ENCODE measurements at places on chromosomes 2 and 18.
A peak's percentile ranks its signal among the peaks of the same experiment; 100 is the strongest.

DNA sequence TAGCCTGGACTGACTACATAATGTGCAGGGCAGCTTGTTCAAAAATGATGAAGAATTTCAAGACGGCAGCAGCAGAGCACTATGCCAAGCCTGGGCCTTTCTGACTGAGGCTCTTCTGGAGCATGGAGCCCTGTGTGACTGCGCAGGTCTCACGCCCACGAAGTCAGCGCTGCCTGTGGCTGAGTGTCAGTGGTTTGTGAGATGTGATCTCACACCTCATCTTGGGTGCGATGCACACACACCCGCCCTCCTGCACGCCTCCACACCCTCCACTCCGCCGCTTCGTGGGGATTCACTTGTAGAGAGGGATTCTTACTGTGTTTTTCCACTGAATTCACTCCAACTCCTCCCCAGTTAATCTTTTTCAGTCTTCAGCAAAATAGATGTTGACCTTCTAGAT, 103.9 kb downstream of the VIT start:
- DNase-seq = no peak

GRCh38 chr18:50397023-50397422, 22.2 kb downstream of the SKA1 start:
- no peak for DNase-seq

- DNase-seq = peak; percentile 25
Measured at GRCh38 chr2:201182650-201183364, at the start of gene CASP10. Gene CASP10, plus strand, starts transcription at chr2:201183141. Its CDS starts 2,637 bp downstream, at chr2:201185778.

DNA sequence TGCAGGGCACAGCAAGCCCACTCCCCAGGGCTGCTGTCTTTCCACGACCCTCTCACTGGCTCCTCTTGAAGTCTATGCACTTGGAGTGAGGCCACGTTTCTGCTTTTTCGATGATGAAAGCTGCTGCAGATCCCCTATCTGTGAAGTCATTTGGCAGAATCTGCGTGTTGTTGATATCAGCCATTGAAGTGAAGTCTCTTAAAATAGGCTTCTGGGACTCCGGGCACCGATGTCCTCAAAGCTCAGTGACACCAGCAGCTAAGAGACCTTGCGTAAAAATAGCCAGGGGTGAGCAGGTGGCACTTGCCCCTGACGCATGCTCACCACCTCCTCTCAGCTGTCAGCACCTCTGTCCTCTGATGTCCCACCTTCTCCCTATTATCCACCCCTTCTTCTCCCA, 89.4 kb upstream of the FHL2 start:
- DNase-seq = no peak

- DNase-seq = peak; percentile 90
Measured at GRCh38 chr18:11947214-11948191, 33.8 kb upstream of the IMPA2 start.

GRCh38 chr2:47031909-47032668, 116.5 kb upstream of the MCFD2 start:
- DNase-seq = no peak

GRCh38 chr2:146527166-146527565, 1317.7 kb upstream of the ACVR2A start:
- DNase-seq = no peak

DNA sequence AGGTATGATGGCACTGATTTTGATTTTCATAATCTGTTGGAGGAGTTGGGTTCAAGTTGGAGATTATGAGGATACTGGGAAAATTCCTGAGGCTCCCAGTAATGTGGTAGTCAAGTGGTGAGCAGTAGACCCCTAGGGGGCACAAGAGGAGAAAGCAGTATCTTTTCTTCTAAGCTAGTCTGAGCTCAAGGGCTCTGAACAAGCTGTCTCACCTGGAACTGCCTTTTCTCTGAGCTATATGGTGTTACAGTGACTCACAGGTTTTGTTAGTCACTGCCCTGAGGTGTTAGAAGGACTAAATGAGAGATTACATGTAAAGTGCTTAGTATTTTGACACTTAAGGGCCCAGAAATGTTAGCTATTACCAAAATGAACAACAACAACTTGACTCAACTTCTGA, 42.2 kb downstream of the CD302 start:
- peak; percentile 10 for DNase-seq

DNA sequence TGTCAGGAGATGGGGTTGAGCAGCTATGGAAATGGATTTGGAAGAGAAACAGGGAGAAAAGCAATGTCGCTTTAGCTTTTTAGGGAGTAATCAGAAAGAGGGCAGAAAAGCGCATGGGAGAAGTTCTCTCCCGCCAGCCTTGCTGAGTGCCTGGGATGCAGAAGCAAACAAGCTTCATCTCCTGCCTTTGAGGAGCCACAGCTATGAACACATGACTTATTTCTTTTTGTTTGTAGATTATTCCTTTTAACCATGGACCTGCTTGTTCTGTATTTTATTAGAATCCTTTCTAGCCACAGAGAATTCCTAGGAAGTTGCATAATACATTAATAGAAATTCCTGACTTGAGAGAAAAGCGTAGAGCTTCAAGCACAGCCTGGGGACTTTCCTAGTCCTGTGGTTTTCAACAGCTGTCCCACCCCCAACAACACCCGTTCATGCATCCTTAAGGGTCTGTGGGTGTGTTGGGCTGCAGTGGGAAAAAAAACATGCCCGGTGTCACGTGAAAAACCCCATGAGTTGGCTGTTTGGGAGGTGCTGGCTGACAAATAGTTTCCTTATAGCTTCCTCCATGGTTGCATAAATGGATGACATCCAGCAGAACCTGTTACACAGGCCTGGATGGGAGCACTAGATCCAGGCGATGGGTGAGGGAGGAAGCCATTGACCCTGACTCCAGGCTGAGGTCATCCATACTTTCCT, 14.9 kb downstream of the SLC9A4 start:
- DNase-seq = peak; percentile 84

GRCh38 chr2:236867441-236868260, 218.0 kb upstream of the COPS8 start:
- DNase-seq = no peak

- DNase-seq = no peak
Measured at GRCh38 chr2:185144159-185144919, 546.0 kb downstream of the ZNF804A start.

DNA sequence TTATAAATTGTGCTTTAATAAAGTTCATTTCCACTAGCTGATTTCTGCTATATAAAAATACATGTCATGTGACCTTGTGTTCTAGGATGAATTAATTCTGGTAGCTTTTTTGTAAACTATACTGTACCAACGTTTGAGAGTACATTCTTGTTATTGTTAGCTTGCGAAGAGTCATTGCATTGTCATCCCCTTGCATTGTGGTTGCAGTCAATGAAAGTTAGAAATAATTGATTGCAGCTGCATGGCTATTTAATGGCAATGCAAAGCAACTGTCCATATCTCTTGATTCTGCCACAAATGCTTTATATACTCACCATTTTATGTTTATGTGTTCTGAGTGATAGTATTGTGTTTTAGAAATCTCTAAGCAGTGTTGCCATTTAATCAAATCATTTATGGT, 91.6 kb downstream of the ZNF407 start:
- DNase-seq = no peak

- no peak for DNase-seq
Measured at GRCh38 chr2:72630767-72631166, 195.1 kb downstream of the EXOC6B start.

DNA sequence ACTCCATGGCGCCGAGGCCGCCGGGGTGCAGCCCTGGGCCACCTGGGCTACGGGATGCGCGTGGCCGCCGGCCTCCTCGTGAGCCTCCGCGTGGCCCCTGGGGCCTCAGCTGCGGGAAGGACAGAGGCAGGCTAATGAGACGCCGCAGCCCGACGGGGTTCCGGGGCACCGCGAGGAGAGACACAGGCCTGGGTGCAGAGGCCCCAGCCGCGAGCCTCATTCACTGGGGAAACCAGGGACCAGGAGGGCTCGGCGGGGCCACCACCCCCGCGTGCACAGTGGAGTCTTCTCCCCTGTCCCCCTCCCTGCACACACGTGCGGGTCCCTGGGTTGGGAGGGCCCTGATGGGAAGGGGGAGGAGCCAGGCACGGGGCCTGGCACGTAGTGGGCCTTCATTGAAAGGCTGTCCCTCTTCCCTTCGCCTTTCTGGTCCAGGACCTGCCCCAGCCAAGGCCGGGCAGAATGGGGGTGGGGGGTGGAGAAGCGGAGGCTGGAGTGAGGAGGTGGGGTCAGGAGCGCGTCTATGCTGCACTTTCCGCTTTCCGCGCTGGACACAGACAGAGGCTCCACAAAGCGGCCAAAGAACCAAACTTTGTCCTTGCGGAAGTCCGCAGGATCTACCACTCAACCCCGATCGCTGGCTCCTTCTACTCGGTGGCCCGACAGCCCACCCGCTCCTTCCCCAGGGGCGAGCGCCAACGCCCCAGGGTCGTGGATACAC, 9.1 kb downstream of the ALPP start:
- DNase-seq = no peak

DNA sequence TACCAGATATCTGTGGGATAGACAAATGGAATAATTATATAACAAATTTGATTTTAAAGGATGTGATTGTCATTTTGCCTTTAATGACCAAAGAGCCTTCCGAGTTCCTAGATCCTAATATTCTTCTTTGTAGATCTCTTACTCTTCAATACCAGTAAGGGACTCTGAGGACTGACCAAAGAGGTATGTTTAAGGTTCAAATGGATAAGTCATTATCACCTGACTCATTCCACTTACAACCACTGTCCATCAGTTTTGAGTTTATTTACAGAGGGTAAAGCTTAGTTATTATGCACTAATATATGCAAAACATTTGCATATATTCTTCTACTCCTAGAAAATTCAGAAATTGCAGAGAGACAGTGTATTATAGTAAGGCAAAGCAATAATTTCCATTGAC, 62.7 kb downstream of the CCDC148 start:
- no peak for DNase-seq

DNA sequence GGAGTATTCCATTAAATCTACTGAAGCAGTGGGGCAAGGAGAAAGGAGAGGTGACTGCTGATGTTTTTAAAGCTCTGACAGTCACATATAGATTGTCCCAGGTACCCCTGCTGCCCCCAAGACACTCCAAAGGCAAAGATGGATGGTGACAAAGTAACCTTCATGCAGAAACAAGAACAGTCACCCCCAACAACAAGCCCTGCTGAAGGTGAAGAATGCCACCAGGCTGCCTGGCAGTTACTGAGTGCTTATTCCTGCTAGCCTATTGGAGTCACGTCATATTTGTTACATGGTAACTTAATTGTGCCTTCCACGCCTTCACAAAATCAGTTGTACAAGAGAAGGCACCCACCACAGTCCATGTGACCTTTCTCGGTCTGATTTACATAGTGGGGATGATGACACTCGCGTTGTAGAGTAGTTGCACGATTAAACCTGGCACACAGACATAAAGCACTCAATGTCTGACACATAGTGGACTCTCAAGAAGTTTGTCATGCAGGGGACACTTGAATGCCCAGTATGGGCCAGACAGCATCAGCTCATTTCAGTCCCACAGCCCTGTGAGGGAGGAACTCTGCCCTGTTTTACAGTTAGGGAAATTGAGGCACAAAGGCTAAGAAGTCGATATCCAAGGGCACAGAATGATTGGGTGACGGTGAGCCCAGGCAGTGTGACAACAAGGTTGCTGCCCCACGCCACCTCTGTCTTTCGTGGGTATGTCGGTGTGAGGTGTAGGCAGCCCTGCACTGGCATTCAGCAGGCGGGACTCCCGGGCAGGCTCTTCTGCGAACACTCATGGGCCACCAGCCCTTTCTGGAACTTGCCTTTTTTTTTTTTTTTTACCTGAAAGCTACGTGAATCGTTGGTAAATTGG, 62.7 kb downstream of the ZCCHC2 start:
- no peak for DNase-seq
